ENCODE measurements at places on chromosomes 6 and 20.
A peak's percentile ranks its signal among the peaks of the same experiment; 100 is the strongest.

GRCh38 chr6:14713966-14714631 is 531.8 kb upstream of the JARID2 start:
- DNase-seq, result no peak

- DNase-seq, result no peak
These were observed 275.8 kb upstream of the PRDM1 start for GRCh38 chr6:105810105-105810921.

GRCh38 chr6:39430871-39431523 is 108.5 kb upstream of the KCNK16 start:
- DNase-seq, result peak; percentile 76

DNA sequence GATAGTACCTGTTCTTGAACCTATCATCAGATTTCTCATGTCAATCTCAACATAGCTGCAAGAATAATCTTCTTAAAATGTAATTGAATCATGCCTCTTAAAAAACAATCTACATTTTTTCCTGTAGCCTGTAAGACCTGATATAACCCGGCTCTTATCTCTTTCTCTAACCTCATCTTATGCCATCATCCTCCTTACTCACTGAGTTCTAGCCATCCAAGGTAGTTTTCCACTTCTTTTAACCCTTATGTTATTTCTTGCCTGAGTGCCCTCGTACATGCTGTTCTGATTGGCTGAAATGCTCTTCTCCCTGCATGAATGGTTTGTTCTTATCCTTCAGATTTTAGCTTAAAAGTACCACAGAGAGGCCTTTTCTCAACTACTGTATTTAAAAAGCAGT is 16.4 kb downstream of the SLC17A5 start:
- DNase-seq, result no peak

GRCh38 chr20:17969884-17970409 is 1.1 kb downstream of the MGME1 start:
- no peak for DNase-seq

GRCh38 chr6:152697634-152698033 is at the start of gene MYCT1:
TSS of gene MYCT1 (plus strand) at chr6:152697897. CDS start at chr6:152697903, 6 bp downstream.
- no peak for DNase-seq

Data from suprapubic skin (tissue), 4 donors.